T-helper 1 cell (primary cell): ENCODE measurements at places on chromosomes 6 and 20.

GRCh38 chr20:37559312-37560027 lies 31.8 kb upstream of the BLCAP start:
- DNase-seq = no peak

GRCh38 chr6:27251606-27252251 lies 4.2 kb downstream of the PRSS16 start:
- DNase-seq = peak; percentile 82

DNA sequence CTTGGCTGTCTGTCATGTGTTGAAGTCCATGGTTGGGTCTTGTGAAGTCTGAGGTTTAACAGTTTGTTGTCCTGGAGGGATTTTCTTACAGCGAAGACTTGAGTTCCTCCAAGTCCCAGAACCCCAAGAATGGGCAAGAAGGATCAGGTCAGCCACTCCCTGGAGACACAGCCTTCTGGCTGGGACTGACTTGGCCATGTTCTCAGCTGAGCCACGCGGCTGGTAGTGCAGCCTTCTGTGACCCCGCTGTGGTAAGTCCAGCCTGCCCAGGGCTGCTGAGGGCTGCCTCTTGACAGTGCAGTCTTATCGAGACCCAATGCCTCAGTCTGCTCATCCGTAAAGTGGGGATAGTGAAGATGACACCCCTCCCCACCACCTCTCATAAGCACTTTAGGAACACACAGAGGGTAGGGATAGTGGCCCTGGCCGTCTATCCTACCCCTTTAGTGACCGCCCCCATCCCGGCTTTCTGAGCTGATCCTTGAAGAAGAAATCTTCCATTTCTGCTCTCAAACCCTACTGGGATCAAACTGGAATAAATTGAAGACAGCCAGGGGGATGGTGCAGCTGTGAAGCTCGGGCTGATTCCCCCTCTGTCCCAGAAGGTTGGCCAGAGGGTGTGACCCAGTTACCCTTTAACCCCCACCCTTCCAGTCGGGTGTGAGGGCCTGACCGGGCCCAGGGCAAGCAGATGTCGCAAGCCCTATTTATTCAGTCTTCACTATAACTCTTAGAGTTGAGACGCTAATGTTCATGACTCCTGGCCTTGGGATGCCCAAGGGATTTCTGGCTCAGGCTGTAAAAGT lies 43.5 kb downstream of the SIRPA start:
- DNase-seq = no peak

DNA sequence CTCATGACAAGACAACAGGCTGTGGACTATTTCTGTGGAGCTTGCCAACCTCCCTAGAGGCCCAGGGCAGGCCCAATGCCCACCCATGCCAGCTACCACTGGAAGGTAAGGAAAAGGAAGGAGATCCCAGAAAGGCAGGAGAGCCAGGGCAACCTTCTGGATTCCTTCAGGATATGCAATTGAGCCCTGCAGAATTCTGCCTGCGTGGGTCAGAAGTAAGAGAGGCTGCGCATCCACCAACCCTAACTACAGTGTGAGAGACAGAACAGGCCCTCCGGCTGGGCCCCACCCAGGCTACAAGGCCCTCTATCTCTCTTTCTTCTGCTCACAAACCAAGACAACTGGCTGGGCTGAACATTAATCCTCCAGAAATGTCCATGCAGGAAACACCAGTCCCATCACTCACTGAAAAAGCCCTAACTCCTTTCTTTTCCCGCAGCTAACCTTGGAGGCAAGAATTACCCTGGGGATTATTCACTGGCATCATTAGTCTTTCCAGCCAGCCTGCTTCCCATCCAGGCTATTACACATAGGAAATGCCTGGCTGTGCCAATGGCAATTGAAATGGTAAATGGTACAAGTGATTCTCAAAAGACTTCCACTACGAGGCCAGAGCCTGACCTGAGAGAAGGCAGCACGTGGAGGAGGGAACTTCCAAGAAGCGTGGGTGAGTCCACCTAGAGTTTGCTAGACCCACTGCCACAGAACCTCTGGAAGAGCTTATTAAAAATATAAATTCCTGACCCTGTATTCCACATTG lies 15.2 kb downstream of the MAP1LC3A start:
- no peak for DNase-seq

- DNase-seq = no peak
Measured at GRCh38 chr20:36684747-36685146, 38.8 kb upstream of the SLA2 start.
